ENCODE measurements at places on chromosomes 11 and 22.

DNA sequence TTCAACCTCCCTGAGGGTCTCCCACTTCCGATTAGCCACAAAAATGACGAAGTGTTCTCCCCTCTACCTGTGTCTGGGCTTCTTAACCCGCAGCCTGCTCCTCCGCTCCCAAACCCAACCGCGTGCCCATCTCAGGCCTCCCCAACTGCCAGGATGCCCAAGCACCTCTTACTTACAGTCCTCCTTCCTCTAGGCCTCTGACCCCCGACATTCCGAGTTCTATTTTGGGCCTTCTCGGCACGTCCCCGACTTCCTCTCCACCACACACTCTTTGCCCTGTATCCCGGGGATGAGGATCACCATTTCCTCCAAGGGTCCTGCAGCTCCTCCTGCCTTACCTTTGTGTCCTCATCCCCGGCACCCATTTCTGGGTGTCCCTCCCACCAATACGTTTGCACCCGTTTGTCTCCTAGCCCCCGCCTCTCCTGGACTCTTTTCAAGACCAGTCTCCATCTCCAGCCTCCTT is 388 bp upstream of the MUS81 start:
- DNase-seq = no peak

DNA sequence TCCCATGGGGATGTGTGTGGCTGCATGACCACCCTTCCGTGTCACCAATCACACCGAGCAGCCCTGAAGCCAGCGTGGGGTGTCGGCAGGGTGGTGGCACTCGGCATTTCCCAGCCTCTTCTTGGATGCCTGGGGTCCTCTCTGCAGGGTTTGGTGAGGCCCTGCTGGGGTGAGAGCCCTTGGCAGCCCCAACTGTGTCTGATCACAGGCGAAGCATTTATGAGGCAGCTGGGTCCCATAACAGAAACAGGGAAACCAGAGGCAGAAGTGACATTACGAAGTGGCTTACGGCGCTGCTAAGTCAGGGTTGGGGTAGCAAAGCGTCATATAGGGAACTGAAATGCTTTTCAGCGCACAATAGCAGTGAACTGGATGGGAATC is 92.3 kb upstream of the SEPTIN5 start:
- DNase-seq = no peak

DNA sequence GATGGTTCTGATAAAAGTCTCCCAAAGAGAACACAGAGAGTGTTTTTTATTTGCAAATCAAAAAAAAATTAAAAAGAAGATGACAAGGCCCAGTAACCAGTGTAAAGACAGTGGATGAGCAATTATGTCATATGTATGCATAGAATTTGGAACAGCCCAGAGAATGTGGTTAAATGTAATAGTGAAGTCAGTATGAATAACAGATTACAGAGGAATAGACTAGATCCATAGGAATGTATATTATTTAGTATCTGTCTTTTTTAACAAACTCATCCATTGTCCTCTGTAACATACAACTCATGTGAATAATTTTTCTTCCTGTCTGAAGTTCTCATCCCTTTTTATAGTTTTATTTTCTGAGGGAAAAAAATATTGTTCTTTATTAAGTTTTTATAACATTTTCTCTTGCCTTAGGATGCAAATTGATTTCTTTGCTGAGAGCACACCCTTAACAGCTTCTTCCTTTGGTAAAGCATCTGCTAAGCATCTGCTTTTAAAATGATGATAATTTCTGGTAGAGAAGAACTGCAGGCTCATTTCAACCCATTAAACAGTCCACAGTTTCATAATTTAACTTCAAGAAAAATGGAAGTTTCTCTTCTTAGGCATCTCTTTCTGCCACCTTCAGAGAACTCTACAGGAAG is 266.5 kb upstream of the MTNR1B start:
- DNase-seq = no peak

GRCh38 chr11:8788616-8789015 is 106.0 kb downstream of the RPL27A start:
- no peak for DNase-seq

DNA sequence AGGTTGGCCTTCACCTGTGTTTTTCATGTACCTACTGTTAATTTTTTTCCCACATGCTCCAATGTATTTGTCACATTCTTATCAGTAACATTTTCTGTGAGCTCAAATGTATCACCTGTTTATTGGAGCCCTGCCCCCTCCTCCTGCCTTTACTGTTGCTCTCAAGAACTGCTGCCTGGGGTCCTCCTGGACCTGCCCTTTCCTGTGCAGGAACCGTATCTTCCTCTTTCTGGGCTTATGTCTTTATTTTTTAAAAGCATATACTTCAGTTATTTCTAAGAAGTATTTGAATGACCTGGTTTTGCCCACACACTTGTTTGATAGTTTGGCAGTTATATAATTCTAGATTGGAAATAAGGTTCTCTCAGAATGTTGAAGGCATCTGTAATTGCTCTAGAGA is 5.9 kb downstream of the FAM118B start:
- DNase-seq = no peak

- DNase-seq = peak; percentile 91
Measured at GRCh38 chr11:68120273-68121066, 718 bp downstream of the CHKA start.

- no peak for DNase-seq
Measured at GRCh38 chr11:66860449-66860831, 3.6 kb downstream of the LRFN4 start.

GRCh38 chr11:116412118-116412889 is 360.5 kb downstream of the BUD13 start:
- DNase-seq = no peak

GRCh38 chr11:44950031-44950624 is 555 bp downstream of the TP53I11 start:
- peak; percentile 79 for DNase-seq

DNA sequence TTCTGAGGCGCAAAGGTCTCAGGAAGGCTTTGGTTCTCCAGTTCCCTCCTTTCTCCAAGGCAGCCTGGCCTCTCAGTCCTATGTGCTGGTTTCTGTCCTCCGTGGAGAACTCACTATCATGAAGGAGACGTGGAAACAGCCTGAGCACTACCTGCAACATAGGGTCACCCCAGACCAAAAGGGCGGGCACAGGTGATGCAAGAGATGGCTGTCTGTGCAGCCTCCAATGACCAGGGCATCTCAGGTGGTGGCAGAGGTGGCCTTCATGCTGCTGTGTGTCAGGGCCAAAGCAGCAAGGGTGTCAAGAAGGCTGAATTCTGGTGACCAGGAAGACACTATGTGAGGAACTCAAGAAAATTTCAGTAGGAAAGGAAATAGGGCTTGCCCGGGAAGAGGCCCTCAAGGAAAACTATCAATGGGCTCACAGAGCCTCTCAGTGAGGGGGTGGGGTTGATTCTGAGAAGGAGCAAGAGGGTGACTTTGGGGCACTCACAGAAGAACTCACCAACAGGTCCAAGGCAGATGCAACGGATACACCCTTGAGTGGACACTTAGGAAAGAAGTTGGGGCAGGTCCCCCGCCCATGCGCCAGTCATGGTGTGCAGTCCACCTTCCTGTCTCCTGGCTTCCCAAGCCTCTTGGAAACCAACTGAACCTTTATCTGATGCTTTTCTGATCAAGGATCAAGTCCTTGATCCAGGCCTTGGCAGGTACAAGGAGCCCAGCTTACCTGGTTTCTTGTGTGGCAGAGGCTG is 212.3 kb upstream of the B3GAT1 start:
- no peak for DNase-seq

GRCh38 chr22:29112121-29112520 is 39.3 kb downstream of the KREMEN1 start:
- no peak for DNase-seq

GRCh38 chr22:38852522-38852921 is 8.7 kb upstream of the NPTXR start:
- DNase-seq = no peak

- no peak for DNase-seq
Measured at GRCh38 chr22:42343121-42343454, 72.6 kb upstream of the TCF20 start.

- no peak for DNase-seq
Measured at GRCh38 chr11:102256251-102256650, 61.0 kb upstream of the BIRC3 start.

DNA sequence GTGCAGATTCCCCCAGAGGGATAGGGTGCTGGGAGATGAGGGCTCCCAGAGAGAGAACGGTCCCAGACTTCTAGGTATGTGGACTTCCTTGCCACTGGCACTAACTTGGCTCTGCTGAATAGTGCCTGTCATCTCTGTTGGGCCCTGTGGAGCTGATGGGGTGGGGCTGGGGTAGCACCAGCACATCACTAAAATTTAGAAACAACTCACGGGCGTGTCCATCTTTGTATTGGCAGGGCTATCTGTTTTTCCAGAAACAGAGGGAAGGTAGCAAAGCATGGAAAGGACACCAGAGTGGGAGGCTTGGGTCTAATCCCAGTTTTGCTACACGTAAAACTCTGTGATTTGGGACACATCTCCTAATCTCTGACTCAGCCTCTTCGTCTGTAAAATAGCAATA is 25.8 kb downstream of the SWAP70 start:
- DNase-seq = no peak

GRCh38 chr11:121887976-121888557 is 227.9 kb downstream of the BLID start:
- no peak for DNase-seq

- DNase-seq = no peak
Measured at GRCh38 chr11:6526411-6527135, 29.5 kb downstream of the DNHD1 start.

- DNase-seq = no peak
Measured at GRCh38 chr11:64810891-64811272, 531 bp upstream of the MEN1 start.

DNA sequence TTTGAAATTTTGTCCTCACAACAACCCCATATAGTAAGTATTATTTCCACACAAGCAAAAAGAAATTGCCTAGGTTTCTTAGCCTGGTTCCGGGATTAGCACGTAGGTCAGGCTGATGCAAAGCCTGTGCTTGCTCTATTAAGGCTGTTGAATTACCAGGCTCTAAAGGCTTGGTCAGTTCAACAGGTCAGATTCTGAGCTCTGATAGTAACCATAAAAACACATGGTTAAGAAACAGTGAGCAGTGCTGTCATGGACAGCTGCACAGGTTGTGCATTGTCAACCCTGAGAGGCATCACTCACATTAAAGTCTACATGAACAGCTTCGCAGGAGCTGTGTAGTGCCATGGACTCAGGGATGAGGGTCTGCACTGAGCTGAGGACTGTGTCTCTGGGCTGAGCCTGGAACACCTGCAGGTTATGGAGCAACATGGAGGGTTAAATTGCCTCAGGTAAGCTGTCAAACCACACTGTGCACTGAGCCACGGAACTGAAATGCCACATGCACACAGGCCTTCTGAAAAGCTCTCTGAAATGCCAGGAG is 98.0 kb downstream of the PIWIL4 start:
- DNase-seq = no peak

Data from SK-N-SH (cell line).